ENCODE measurements at places on chromosomes 16 and 17.

DNA sequence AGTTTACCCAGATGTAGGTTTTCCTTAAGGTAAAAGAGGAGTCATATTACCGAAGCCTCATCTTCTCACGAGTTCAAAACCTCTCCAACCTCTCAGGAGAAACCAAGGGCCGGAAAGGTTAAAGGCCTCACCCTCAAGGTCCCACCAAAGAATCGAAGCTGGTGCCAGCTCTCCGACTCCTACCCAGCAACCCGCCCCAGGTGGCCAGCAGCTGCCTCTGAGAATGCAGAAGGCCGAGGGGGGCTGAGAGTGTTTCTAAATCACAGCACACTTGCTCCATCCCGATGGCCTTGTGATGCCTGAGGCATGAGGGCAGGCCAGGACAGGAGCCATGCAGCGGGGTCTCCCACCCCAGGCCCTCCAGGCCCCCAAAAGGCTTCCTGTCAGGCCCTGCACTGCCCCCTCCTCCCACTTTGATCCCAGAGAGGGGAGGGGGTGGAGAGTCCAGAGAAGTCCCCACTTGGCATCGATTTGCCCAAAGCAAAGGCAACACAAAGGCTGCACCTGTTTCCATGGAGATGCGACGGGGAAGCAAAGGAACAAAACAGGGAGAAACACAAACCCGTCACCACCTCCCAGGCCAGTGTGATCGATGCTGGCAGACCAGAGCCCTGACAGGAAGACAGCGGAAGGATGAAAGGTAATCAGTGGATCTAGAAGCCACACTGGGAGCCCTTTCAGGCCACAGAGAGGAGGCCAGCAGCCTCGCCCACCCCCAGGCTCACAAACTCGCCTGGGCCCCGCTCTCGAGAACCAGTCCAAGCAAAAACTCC, 39.0 kb downstream of the CUEDC1 start:
- no peak for DNase-seq

DNA sequence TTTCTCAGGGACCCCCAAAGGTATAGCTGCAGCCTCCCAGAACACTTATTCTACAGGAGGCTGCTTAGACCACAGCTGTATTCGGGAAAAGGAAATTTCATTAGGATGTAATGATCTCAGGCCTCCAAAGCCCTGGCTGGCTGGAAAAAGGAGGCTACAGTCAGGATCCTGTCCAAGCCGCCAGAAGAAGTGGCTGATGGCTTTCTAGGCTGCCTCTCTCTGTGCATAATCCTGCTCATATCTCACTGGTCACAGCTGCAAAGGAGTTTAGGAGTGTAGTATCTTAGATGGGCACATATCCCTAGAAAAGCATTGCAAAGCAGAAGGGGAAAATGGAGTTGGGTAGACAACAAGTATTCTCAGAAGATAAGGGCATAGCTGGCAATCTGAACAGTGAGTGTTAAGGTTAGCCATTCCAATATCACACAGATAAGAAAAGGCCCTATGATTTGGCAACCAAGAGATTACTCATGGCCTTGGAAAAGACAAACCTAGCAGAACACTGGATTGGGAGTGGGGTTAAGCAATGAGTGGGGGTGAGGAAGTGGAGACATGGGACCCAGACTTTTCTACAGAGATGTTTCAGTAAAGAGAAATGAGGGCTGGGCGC, 26.0 kb upstream of the PRKCA start:
- DNase-seq: no peak

DNA sequence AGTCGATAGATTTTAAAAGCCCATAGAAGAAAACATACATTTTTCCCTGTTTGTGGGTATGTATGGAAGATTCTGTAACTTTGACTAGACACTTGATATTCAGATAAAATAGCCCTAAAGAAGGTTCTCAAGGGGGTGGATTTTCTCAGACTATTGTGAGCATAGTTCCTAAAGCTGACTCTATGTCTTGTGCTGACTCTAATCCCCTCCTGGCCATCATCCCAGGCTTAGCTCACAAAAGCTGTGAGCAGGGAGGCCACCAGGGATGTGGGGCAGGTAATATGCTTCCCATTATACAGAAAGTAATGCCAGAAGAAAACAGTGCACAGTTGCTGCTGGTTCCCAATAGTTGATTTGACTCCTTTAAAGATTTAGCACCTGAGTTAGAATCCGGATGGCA, 32.0 kb downstream of the CDH13 start:
- no peak for DNase-seq

DNA sequence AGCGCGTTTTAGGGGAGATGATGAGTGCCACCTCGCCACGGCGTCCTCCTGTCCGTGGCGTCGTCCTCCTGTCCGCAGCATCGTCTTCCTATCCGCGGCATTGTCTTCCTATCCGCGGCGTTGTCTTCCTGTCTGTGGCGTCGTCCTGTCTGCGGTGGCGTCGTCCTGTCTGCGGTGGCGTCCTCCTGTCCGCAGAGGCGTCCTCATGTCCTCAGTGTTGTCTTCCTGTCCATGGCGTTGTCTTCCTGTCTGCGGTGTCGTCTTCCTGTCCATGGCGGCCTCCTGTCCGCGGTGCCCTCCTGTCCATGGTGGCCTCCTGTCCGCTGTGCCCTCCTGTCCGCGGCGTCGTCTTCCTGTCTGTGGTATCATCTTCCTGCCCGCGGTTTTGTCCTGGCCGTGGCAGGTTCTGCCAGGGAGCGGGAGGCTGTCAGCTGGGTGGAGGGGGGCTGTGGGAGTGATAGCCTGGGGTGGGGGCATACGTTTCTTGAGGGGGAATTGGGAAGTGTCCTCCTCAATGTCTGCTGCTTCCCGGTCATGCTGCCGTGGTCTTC, 30.9 kb downstream of the TBCD start:
- DNase-seq: no peak

GRCh38 chr16:2155977-2156848, 631 bp downstream of the TRAF7 start:
- no peak for DNase-seq

DNA sequence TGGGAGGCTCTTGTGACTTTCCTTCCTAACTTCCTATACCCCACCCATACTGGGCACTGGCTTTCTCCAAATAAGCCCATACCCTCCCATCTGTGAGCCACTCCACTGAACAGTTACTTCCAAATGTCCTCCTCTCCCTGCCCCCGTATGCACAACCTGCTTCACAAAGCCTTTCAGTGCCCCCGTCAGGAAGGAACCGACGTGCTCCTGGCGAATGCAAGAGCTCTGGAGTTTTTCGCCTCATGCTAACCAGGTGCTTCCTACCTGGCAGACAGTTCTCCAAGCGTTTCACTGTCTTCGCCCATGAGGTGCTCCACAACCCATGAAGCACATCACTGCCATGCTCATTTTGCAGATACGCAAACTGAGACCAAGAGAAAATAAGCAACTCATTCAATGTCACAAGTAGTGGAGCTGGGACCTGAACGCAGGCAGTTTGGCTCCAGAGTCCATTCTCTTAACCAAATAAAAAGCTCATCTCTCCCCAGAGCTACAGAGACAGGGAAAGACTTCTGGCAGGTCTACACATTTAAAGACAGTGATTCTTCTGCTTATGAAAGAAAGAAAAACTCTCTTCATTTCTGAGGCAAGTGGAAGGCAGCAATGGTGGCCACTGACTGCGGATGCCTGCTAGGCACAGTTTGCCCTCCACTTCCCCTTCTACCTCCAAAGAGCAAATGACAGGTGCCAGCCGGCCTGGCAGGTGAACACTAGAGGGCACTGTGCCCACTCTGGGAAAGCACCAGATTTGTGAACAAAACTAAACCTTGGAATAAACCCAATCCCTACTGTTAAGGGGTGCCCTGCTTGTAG, 23.8 kb downstream of the SPHK1 start:
- DNase-seq: no peak
